Left cardiac atrium (tissue), 4 donors: ENCODE measurements at places on chromosomes 5 and 9. TPM values are rescaled to one million over a fixed set of nuclear protein-coding genes. Genes with fewer than 3 reads are reported as not detected.

DNA sequence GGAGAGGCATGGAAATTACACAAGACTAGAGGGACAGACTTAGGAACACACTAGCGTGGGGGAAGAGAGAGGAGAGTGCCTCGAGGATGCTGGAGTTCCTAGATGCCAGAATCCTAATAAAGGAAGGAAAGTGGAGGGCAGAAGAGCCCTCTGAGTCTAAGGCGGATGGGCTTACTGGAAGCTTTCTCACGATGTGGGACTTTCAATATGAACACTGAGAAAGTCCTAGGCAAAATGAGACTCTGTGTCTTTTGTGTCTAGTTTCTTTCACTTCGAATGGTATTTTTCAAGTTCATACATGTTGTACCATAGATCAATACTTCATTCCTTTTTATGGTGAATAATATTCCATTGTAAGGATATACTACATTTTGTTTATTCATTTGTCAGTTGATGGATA is 239.4 kb downstream of the NSG2 start:
- no peak for DNase-seq

GRCh38 chr5:79535477-79536192 is 21.7 kb upstream of the HOMER1 start:
- DNase-seq = no peak

DNA sequence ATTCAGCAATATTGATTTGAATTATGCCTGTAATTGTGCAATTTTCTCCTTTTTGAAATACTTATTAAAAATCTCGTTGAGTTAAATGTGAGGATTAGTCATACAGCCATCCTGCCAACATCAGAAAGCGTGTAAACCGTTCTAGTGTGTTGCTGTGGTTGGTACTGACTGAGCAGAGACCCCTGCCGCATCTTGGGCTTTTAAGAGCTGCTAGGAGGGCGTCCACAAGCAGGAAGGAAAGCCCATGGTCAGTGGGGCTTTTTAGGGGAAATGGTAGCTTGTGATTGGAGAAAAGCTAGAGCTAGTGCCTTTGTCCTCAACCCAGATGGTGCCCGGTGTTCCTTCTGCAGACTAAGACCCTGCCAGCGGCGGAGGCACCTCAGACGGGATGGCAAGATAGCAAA is 1.3 kb downstream of the SDHA start:
- DNase-seq = no peak

GRCh38 chr5:130279386-130279785 is 375.1 kb downstream of the CHSY3 start:
- no peak for DNase-seq

GRCh38 chr9:119453980-119454379 is 84.7 kb upstream of the BRINP1 start:
- no peak for DNase-seq

DNA sequence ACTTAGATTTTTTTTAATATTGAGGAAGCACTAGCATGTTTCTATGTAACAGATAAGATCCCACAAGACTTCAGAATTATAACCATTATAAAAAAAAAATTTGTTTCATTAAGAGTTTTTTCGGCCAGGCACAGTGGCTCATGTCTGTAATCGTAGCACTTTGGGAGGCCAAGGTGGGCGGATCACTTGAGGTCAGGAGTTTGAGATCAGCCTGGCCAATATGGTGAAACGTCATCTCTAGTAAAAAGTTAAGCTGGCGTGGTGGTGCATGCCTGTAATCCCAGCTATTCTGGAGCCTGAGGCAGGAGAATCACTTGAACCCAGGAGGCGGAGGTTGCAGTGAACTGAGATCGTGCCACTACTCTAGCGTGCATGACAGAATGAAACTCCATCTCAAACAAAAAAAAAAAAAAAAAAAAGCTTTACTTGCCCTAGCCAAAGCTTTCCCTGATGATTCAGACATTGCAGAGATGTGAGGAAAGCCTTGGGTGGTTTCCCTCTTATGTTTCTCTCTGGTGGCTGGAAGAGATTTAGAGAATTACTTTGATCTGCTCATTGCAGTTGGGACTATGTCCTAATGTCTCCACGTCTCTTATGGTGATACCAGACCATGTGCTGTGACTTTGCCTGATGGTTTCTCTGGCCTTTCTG is 65.4 kb downstream of the EGFLAM start:
- no peak for DNase-seq

DNA sequence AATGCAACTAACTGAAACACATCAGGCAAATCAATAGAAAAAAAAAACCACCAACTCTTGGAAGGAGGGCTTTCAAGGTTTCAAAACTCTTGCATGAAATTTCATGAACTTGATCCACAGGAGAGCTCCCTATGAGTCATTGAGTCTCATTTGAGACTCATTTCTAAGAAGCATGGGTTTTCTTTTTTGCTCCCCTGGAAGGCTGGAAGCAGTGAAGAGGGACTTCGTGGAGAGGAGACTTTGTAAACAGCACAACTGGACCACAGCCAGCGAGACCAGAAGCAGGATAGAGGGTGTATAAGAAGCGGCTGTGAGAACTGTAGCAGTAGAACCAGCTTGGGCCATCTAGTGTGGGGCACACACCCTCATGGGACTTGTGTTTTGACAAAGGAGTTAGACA is 41.2 kb upstream of the RAPGEF1 start:
- no peak for DNase-seq

GRCh38 chr9:114386361-114386885 is 1.4 kb downstream of the AKNA start:
- DNase-seq = no peak

SLC1A3 gene
- total RNA-seq = 66.6 TPM
